ENCODE measurements at places on chromosomes 6 and 20.

DNA sequence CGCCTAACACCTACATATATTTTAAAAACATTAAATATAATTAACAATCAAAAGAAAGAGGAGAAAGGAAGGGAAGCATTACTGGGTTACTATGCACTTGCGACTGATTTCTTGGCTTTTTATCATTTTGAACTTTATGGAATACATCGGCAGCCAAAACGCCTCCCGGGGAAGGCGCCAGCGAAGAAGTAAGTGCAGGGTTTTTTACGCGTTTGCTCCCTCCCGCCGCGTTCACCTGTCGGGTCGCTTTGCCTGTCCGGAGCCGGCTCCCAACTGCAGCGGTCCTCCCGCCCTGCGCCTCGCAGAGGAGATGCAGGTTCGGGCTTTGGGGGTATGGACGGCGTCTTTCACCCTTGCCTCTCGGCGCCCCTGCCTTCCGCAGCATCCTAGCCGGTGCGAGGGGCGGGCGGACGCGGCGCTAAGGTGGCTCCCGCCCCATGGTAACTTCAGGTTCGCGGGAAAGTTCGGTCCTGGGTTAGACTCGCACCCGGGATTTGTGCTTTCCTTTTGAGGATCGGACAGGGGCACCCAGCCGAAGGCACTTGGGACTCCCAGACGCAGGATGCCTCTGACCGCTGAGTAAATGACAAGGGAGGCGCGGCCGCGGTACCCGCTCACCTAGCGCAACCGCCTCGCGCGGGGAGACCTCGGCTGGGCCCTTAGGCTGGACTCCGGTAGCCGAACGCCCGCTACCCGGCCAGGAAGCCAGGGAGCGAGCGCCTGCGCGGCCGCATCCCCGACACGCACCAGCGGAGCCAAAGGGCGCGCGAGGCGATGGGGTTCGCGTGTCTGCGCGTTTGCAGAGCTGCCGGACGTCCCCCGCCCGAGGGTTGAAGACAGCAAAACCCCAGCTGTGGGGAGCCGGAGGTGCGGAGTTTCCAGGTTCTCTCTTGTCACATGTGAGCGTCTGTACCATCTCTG lies 891 bp downstream of the RSPO3 start:
- peak; percentile 80 for DNase-seq

DNA sequence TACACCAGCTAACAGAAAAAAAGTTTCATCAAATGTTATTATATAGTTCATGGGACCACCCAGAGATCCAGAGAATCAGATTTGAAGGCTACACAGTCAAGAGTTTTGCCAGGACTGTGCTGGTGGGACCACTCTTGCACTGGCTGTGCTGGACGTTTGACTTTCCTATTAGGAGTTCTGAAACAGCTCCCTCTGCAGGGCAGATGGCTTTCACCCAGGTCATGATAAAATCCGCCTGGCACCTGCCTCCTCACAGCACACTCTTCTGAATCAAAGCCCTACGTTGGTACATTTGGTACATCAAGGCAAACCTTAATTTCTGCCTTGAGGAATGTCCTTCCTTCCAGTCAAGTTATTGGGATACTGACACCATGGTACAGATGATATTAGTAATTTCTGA lies 302.1 kb downstream of the ZNF217 start:
- peak; percentile 82 for DNase-seq

DNA sequence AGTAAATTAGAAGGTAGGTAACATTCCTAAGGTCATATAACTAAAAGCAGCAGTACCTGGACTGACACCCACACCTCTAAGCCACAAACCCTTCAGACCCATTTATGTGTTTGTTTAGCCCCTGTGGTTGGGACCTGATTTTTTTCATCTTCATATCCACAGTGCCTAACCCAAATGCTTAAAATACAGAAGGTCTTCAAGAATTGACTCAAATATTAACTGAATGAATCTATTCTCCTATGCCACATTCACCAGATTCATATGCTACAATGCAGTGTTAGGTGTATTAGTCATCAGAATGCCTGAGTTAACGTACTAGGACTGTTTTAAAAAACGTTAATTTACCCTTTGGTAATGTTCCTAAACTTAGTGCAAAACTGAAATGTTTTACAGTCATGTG lies 124.8 kb downstream of the AHI1 start:
- no peak for DNase-seq

- DNase-seq, result peak; percentile 30
Measured at GRCh38 chr6:170110201-170111140, 180.4 kb downstream of the DLL1 start.

DNA sequence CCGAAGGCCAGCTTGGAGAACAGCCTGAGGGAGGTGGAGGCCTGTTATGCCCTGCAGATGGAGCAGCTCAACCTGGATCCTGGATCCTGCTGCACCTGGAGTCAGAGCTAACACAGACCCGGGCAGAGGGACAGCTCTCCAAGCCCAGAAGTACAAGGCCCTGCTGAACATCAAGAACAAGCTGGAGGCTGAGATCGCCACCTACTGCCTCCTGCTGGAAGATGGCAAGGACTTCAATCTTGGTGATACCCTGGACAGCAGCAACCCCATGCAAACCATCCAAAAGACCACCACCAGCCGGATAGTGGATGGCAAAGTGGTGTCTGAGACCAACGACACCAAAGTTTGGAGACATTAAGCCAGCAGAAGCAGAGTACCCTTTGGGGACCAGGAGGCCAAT lies 223.5 kb upstream of the ID4 start:
- peak; percentile 81 for DNase-seq

DNA sequence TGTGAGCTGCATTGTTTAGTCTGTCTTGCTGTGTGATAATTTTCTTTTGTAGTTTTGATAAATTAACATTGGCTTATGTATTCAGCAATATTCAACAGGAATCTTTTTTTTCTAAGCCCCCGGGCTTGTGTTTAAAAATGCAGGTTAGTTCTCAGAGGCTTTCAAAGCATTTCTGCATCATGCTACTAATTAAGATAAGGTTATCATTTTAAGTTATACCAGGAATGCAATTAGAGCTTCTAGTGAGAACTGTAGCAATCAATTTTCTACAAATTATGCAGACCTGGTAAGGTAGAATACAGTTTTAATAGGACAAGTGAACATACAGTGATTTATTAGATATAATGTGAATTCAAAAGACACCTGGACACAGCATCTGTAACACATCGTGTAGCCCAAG lies 179.2 kb downstream of the PRL start:
- DNase-seq, result no peak

DNA sequence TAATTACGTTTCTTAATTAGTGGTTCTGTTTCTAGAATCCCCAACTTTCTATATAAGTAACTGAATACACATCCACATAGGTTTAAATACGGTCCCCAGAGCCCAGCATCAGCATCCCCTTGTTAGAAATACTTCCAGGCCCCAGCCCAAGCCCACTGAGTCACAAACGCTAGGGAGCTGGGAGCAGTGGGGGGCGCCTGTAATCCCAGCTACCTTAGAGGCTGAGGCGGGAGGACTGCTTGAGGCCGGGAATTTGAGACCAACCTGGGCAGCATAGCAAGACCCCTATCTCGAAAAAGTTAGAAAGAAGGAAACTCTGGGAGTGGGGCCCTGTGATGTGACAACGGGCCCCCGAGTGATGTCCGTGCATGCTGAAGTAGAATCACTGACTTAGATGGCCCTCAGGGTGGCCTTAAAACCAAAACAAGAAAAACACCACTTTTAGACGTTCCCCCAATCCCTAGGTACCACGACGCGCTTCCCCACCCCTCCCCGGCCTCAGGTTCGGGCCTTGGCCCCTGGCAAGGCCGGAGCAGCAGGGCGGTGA lies 1.3 kb upstream of the PPP1R3G start:
- DNase-seq, result no peak

GRCh38 chr6:99592900-99593299 lies 13.7 kb upstream of the PRDM13 start:
- no peak for DNase-seq

DNA sequence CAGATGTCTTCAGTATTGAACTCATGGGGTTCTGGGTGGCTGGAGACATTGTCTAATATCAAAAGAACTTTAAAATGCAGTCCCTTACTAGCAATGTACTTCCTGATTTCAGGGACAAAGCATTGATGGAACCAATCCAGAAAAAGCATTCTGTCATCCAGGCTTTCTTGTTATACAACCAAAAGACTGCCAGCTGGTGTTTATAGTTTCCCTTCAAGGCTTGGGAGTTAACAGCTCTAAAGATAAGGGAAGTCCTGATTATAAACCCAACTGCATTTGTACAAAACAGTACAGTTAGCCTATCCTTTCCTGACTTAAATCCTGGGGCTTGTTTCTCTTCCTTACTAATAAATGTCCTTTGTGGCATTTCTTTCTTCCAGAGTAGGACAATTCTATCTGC lies 160.0 kb downstream of the COL21A1 start:
- no peak for DNase-seq

DNA sequence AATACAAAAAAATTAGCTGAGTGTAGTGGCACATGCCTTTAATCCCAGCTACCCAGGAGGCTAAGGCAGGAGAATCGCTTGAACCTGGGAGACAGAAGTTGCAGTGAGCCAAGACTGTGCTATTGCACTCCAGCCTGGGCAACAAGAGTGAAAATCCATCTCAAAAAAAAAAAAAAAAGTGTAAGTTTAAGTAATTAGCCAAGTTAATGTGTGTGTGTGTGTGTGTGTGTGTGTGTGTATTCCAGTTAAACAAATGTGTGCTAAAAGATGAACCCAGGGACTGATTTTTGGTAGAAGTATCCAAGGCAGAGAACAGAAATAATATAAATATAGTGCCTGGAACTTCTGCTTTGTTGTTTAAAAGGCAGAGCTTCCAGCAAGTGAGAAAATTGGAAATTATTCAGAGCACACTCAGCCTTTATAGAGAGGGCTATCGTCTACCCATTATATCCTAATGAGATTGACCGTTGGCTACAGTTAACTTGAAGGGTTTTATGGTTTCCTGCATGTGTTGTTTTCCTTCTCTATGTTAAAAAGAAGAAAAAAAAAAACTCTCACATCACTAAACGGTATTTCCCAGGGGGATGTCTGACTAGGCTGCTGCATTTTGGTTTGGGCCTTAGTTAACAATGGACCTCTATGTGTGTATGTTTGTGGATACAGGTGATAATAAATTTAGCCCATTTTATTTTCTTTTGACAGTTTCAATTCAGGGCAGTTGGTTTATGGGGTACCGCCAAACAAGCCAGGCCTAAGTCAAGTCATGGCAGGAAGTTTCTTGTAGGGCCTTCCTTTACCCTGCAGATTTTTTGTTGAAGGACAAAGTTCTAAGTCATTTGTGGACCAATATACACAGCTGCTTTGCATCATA lies 9.8 kb downstream of the SOX4 start:
- no peak for DNase-seq

- no peak for DNase-seq
Measured at GRCh38 chr6:125063307-125063706, 90.3 kb upstream of the TPD52L1 start.

- DNase-seq, result no peak
Measured at GRCh38 chr20:10576411-10577090, 97.2 kb downstream of the JAG1 start.

DNA sequence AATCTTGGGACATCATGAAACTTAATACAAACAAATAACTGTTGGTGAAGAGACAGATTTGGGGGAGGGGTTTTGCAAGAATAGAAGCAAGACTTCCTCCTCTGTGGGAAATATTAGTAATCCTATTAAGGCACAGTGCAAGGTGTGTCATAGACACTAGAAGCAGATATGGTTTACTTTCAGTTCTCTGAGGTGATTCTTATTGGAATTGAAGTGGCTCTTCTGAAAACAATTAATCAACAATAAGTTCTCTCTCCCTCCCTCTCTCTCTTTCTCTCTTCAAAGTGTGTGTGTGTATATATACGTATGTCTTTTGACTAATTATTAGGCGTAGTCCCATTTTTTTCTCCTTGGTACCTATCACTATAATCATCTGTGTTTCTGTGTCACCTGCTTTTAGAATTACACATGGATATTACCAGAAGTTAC lies 99.8 kb downstream of the HIVEP2 start:
- no peak for DNase-seq

GRCh38 chr6:27141529-27142015 lies 105.9 kb upstream of the PRSS16 start:
- DNase-seq, result no peak
